ENCODE measurements at places on chromosomes 13 and 19.

DNA sequence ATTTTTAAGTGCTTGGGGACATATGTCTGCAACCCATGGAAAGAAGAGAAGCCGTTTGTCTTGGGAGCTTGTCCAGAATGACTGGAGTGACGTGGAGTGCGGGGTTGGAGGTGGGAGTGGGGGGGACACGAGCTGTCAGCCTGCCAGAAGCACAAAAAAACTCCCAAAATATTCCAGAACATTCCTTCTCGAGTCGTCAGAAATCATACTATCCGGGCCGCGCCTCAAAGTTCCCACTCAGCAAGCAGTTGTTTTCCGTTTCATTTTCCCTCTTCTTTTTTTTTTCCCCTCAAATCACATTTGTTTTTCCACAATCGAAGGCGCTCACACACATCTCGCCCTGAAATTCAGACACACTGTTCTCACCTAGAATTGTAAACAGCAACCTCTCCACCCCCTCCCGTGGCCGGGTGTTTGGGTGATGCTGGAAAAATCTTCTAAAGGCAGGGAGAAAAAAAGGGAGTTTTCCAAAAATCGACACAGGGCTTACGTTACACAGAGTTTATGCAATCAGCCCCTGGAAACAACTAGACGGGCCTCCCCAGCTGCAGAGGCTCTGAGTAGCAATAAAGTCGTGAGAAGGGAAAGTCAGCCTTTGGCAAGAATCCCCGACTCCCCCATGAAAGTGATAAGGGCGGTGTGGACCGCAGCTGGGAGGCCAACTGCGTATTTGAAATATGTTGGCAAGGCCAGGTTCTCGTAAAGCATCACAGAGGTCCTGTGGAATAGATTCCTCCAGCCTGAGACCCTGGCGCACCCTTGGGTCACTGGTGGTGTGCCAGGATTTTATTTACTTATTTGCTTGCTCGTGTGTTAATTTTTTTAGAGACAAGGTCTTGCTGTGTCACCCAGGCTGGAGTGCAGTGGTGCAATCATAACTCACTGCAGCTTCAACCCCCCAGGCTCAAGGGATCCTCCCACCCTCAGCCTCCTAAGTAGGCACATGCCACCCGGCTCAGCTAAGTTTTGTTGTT, 31.2 kb upstream of the KLF2 start:
- DNase-seq = no peak

- no peak for DNase-seq
These were observed 143.6 kb upstream of the SLITRK1 start for GRCh38 chr13:84025824-84026223.

DNA sequence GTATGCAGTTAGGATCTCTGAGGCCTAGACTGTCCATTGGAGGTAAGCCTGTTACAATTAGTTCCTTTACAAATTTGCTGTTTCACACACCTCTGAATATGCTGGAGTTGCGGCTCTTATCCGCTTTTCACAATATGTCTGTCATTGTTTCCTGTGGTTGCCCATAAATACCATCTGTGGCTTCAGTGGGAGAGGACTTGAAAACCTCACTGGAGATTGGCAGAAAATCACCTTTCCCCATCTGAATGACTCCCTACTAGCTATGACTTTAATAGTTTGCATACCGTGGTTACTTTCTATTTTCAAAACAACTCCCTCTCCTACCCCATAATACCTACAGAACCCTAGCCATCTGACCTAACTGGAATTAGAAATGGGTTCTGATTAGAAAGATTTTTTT, 454.3 kb downstream of the PCDH17 start:
- DNase-seq = no peak

DNA sequence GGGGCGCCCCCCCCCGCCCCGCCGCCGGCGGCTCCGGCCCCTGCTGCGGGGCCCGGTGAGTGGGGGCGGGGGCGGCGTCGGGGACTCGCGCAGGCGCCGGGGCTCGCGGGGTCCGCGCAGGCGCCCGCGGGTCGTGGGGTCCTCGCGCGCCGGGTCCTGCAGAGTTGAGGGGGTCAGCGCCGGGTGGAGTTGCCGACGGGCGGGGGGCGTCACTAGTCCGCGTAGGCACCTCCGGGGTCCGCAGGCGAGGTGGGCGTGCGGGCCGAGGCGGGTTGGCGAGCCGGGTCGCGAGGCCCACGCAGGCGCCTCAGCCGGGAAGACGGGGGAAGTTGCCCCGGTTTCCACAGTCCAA, 365 bp downstream of the PPP6R1 start:
- DNase-seq = peak; percentile 65

- no peak for DNase-seq
These were observed 4.7 kb upstream of the LILRA6 start for GRCh38 chr19:54247106-54247930.

DNA sequence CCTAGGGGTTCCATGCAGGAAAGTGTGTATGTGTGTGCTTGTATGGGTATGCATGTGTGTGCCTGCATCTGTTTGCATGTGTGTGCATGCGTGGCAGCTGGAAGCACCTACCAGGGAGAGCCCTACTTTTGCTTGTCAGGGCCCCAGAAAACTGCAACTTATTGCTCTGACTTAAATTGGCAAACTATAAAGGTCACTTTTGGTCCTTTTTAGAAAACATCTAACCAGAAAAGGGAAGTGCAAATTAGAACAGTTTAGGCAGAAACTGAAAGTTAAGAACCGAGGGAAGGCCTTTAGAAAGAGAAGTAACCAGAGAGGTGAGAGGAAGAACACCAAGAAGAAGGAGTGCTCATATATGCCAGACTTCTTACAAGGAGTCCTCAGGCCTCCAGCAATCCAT, 32.5 kb downstream of the DLEU7 start:
- no peak for DNase-seq

DNA sequence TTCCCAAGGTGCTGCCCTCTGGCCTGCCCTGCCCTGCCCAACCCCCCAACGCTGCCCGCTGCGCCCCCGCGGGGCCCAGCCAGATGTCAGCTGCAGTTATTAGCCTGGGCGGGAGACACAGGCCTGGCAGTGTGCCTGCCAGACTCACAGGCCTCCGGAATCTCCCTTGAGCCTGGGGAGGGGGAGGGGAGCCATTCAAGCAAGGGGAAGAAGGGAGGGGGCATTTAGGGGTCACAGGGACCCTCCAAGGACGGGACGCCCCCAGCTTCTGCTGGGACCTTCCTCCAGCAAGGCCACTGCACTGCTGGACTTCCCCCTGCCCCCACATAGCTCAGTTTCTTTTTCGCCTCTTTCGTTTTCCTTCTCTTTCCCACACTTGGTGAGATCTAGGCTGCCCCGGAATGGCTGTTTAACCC, 2.6 kb upstream of the JUNB start:
- no peak for DNase-seq

DNA sequence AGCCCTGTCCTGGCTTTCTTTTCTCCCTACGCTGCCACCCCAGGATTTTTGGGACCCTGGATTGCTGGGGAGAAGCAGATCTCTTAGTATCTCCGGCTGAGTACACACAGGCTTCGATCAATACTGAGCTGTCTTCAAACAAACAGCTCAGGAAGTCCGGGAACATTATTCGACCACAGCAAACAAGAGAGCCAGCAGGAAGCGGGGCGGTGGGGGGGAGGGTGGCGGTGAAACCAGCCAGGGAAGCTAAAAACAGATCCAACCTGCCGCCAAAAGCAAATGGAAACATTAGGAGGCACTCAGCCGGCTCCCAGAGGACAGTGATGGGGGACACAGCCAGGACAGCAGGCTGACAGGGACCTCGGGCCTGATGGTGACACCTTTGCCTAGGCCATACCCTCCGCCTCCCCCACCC, 12.2 kb upstream of the BCAM start:
- DNase-seq = no peak

DNA sequence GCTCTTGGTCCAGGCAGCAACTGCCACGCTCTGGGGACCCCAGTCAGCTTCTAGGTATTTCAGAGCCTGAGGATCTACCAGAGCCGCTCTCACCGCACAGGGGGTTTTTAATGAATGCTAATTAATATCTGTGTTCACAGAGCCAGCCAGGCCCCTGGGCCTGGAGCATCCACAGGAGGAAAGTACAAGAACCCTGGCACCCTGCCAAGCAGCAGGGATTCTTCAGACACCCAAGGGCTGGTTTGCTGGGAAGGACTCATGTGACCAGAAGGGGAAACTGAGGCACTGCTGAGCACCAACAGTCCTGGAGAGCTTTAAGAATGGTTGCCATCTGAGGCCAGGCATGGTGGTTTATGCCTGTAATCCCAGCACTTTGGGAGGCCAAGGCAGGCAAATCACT, 38.0 kb upstream of the ADGRE5 start:
- DNase-seq = no peak

GRCh38 chr13:72740015-72740414, 12.3 kb downstream of the BORA start:
- no peak for DNase-seq

DNA sequence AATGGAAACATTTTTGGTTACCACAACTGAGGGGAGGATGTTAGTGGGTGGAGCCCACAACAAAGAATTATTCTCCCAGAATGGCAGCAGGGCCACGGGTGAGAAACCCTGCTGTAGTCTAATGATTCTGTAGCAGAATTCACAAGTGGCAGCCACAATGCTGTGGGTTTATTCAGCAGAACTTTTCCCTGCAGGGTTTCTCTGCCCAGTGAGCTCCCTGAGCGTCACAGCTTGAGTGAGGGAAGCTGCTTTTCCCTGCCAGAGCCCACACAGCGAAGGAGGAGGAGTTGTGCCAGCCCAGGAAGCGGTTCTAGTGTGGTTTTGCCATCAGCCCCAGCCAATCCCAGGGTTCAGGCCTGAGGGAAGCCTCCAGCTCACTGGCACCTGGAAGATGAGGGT, 4.4 kb downstream of the ATP12A start:
- DNase-seq = peak; percentile 18
